ENCODE measurements at places on chromosomes 13 and 19. TPM values are rescaled to one million over a fixed set of nuclear protein-coding genes. Genes with fewer than 3 reads are reported as not detected.
A peak's percentile ranks its signal among the peaks of the same experiment; 100 is the strongest.

DNA sequence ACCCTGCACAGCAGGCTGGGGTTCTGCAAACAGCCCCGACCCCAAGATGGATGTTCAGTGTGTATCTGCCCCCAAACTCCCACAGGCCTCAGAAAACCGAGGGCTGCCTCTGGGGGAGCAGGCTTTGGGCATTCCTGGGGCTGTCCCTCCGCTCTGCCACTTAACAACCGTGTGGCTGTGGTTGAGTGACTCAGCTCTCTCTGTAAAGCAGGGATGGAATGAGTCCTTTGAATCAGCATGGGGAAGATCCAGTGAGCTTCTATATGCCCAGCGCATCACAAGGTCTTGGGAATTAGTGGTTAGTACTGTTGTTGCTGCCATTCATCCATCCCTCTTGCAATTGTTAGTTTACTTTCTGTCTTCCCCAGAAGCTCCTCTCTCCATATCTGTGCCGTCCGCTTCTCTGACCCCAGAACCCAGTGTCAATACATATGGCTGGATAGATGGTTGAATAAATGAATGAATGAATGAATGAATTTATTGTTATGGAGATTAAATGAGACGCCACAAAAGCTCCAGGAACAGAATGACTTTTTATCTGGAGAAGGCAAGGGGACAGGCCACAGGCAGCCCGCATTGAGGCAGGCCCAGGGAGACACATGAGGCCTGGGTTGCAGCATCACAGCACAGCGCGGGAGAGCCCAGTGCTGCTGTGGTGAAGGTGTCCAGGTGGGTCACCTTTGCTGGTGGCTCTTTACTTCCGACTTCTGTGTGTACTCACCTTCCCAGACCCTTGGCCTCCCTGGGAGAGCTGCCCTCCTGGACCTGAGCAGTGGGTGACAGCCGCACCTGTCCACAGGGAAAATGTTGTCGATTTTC, 89.2 kb downstream of the RGCC start:
- no peak for DNase-seq

GRCh38 chr19:3047496-3048189, 14.7 kb downstream of the TLE5 start:
- peak; percentile 97 for DNase-seq

DNA sequence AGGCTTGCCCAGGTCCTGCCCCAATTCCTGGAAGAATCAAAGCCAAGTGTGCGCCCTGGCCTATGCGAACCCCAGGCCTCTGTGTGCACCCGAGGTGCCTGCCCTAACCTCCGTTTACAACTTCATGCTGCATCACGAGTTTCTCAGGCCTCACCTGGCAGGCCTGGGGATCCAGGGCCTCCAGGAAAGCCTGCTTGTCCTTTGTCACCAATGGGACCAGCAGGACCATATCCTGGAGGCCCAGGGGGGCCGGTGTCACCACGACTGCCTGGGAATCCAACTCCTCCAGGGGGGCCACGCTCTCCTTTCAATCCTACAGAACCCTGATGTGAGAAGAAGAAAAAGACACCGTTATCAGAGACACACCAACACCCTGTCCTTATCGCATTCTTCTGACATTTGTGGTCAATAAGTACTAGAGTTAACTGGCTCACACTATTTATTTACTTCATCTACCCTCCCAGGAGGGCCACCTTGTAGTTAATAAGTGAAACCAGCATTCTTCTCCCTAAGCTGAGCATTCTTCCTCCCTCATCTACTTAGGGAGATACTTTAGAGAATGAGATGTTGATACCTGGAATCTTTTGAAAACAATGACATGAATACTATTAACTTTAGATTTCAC, 120.6 kb downstream of the COL4A1 start:
- DNase-seq = no peak

GRCh38 chr19:920051-920864, 3.1 kb downstream of the KISS1R start:
- no peak for DNase-seq

- no peak for DNase-seq
These were observed 34.9 kb downstream of the DNAJC15 start for GRCh38 chr13:43058318-43058674.

DNA sequence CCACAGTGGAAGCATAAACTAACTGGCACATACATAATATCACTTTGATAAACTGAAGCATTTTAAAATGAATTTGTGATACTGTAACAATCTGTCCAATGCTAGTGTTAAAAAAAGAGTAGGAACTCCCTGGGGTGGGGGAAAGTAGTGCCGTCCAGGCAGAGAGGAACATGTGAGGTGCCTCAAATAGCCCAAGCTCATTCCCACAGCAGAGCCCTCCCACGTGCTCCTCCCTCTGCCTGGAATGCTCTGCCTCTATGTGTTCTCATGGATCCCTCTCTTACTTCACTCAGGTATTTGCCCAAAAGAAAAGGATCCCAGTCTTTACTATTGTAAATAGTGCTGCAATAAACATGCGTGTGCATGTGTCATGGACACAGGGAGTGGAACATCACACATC, 188.1 kb downstream of the NHLRC3 start:
- no peak for DNase-seq

- no peak for DNase-seq
These were observed 11.4 kb upstream of the TCF3 start for GRCh38 chr19:1663852-1664251.

- DNase-seq = no peak
These were observed 29.5 kb downstream of the COMP start for GRCh38 chr19:18761531-18762110.

DNA sequence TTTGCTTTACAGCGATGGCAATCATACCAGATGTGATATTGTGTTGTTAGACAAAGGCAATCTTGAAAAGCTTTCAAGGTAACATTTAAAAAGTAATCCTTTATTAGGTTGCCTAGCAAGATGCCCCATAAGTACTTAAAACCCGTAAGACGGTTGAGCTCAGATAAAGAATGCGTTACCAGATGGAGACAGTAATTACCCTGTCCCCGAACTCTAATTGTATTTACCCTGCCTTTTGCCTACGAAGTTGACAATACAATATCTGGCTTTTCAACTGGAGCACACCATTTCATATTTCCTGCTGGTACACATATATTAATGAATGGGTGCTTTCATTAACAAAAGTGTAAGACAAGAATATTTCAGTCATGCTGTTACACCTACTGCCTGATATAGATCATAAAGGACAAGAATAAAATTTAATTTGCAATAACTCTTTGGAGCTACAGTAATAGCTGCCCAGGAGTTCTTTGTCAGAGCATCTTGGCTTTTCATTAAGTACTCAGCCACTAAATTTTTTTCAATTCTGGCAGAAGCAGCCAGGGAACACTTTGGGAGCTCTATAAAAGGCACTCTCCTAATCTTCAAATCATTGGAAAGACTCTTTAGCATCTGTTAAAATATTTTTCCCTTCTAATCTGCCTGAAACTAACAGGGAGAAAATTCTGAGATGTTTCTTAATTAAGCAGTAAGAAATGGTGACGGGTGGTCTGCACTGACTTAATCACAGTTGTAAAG, 63.8 kb downstream of the DCT start:
- DNase-seq = no peak

Gene WDR87
- total RNA-seq = not detected

Gene ZNF850
- 3.1 TPM for total RNA-seq
